ENCODE measurements at places on chromosomes 3 and 15.
A peak's percentile ranks its signal among the peaks of the same experiment; 100 is the strongest.

DNA sequence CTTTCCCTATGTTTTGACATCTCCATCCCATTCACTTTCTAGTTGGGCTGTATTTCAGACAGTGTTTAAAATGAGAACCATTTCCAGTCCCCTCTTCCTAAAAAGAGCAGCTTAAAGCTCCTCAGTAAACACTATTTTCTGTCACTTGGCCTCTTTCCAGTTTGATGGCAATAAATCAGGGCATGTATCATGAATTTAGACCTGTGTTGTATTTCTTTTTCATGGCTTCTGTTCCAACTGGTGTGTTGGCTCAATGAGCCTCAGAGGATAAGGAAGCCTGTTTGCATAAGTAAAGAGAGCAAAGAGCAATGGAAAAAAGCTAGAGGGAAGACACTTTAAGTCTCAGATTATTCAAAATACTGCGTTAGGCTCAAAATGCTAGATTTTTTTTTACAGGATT, 7.2 kb downstream of the CCDC80 start:
- DNase-seq = peak; percentile 49

GRCh38 chr15:81161851-81162250, 27.8 kb downstream of the CFAP161 start:
- no peak for DNase-seq

DNA sequence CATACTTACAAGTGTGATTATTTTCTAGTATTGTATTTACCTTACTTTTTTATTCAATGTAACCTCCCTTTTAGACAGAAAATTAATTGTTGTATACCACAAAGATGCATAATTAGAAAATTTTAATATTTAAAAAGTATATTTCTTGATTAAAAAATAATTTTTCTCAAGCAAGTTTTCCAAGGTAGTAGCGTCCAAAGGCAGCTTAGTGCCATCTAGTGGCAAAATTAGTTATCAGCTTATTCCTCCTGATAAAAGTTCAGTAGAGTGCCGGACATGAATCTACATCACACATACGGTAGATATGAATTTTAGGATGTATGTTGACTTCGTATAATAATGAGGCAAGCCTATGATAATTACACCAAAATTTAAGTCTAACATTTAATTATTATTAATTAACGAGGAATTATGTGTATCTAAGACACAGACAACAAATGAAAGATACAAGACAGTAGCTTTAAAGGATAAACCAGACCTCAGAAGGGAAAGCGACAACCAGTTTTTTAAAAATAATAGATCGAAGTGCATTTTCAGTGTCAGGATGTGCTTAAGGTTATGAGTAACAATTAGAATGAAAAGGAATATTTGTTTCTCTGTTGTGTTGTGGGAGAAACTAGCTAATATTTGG, 405.9 kb downstream of the ROBO1 start:
- peak; percentile 48 for DNase-seq

DNA sequence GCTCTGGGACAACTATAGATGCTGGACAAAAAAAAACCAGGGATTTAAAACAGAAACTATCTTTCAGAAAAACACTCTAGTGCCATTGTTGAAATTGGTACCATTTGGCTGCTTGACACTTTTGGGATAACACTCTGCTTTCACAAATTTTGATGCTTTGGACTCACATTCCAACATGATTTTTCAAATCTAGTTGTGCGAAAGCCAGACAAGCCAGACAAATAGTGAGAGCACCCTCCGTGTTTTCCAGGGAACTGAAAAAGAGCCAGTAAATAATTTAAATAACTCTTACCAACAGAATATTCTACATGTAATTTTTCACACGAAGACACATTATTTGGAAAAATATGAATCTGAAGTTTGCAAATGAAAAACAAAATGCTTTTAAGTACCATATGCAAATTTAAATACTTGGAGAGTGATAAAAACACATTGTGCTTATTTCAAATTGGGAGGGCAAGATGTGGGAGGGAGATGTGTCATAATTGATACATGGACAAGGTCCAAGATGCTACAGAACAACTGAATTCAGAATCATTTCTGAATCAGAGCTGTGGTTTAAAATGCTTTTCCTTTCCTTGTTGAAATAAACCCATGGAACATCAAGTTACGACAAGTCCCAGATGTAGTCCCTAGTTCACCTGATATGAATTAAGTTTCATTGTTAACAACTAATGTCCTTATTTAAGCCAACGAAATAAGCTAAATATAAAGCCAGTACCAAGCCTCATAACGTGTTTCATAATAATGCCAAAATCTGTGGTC, 144.2 kb upstream of the SOX2 start:
- no peak for DNase-seq

DNA sequence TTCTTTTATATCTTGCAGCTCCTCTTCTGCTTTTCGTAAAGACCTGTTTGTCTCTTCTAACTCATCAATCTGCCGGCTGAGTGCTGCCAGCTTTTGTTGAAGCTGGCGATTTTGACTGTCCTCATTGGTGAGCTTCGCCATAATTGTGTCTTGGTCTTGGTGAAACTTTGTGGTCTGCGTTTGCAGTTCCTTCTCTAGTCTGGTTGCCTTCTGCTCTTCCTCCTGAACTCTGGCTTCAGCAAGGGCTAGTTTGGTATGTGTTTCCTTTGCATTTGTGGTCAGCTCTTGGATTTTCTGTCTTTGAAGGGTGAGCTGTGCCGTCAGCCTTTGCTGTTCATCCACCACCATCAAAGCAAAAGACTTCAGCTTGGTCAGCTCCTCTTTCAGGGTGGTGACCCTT, 32.9 kb downstream of the CMSS1 start:
- DNase-seq = no peak

DNA sequence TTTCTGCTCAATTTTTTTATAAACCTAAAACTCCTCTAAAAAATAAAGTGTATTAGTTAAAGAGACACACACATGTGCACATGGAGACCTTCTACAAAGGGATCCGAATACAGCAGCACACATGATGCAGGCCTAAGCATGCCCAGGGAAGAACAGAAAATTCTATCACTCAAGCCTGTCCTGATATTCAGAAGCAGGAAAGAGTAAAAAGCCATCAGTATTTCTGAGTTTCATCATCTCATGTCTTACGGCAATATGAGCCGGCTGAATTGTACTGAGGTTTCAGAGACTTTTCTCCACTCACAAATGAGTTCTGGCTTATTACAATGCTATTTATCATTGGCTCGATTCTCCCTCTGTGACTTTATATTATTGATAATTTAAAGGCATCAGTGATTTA, 97.5 kb downstream of the CADPS start:
- DNase-seq = no peak

- DNase-seq = peak; percentile 20
These were observed 848 bp upstream of the CADPS start for GRCh38 chr3:62876064-62876463.

GRCh38 chr3:56971261-56971660, 89.2 kb upstream of the SPATA12 start:
- DNase-seq = no peak

- no peak for DNase-seq
These were observed 68.5 kb upstream of the SLC2A2 start for GRCh38 chr3:171095063-171095462.

DNA sequence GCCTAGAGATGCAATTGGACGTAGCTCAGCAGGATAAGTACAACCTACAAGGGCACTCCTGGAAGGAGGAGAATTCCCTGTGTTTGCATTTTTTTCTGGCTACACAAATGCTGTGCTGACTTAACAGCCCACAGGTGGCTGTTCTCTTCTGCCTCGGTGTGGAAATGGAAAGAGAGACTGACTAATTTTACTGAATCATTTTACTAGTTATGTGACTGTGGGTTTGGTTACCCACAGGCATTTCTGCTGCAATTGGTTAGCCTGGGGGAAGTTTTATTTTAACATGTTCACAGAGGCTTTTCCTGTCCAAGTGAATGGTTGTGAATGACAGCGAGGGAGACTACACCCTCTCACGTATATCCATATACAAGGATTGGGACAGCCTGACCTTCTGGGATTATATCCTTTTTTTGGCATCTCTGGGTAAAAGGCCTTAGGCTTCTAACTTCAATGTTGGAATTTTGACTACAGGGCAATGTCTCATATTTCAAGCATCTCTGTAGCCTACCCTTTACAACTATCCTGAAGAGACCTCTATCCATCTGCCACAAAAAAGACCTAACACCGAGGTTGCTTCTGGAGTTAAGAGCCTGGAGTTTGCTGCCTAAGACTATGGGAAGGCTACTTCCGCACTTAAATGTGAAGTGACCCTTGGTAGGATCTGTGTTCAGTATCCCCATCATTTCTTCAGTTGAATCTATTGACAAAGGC, 67.2 kb upstream of the TP63 start:
- no peak for DNase-seq

DNA sequence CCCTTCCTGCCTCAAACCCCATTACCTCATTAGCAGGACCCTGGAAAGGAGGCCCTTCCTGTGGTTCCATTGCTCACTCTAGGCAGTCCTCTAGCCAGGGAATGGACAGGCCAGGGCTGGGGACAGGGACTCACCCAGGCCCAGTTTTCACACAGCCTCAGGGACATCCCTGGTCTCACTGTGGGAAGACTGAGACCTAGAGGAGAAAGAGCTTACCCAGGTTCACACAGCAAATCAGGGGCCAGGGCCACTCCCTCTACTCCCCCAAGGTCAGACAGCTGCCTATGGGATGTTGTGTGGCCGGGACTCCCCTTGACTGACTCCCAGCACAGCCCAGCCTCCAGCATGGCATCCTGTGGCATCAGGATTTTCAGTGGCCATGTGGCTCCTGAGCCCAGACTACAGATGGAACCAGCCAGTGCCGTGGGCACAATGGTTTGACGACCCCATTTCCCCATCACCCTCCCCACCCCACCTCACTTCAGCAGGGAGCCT, 49.3 kb downstream of the ADAMTS7 start:
- no peak for DNase-seq

GRCh38 chr3:81695302-81695701, 66.1 kb downstream of the GBE1 start:
- DNase-seq = no peak

DNA sequence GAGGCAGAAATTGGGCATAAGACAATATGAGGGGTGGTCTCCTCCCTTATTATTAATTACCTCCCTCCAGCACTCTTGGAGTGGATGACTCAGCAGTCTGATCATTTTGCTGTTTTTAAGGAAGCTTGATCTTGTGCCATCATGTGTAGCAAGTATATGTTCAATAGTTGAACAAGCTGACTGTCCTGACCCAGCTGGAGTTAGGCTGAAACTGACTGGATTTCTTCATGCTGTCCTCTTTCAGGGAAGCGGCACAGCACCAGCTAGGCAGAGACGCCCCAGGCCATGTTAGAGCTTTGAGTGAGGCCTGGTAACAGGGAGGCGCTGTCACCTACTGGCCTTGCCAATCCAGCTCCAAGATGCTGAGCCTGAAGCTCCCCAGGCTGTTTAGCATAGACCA, 54.4 kb upstream of the KIF23 start:
- no peak for DNase-seq

DNA sequence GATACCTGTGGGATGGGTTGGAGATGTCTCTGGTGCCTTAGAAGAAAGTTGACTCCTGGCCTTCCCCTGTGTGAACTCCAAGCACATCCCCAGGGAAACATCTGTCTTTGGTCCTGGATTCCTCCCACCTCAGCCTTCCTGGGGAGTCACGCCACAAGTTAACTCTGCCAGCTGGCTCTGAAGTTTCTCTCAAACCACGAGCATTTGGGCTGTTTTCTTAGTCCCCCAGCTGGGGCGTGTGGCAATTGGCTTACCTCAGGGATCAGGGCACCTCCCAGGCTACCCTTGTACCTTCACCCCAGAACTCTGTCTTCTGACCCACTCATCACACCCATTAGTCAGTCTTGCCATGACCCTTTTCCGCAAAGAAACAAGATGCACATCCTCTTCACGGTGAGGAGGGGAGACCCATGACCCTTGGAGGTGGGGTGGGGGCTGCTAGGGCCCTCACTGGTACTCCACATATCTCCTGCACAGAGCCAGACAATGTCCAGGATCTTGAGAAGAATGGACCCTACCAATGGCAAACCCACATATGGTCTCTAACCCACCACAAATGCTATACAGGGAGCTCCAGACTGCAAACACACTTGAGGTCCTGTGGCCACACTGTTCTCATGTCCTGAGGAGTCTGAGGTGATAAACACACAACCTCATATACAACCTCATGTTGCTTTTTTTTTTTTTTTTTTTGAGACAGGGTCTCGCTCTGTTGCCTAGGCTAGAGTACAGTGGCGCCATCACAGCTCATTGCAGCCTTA, 3.9 kb downstream of the NEIL1 start:
- no peak for DNase-seq

DNA sequence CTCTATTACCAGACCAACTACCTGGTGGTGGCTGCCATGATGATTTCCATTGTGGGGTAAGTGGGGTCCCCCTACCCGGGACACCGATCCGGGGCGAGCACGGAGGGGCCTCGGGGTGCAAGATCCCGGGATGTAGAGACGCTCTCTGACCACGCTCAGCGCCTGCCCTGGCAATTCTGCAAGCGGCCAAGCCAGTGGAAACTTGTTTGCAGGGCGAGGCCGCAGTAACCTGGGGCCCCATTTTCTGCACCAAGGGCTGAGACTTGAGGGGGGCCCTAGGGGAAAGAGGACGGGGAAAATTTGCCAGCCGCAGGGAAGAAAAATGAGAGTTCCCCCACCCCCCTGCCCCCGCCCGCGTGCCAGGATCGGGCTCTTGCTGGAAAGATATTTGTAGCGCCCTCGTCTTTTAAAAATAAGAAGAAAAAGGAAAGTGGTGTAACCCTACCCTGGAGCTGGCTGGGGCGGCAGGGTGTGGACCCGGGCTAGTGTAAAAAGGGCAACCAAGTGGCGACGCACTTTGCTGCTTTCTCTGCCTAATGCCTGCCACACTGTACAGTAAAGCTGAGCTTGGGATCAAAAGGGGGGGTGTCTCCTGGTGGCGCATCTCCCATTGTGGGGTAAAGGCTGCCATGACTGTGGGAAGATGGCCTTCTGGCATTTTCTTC, 563 bp downstream of the ARL6IP5 start:
- DNase-seq = peak; percentile 2

GRCh38 chr15:94403331-94403730, 172.0 kb downstream of the MCTP2 start:
- no peak for DNase-seq

- DNase-seq = no peak
These were observed 39.3 kb upstream of the PPP4R2 start for GRCh38 chr3:72957297-72957696.

DNA sequence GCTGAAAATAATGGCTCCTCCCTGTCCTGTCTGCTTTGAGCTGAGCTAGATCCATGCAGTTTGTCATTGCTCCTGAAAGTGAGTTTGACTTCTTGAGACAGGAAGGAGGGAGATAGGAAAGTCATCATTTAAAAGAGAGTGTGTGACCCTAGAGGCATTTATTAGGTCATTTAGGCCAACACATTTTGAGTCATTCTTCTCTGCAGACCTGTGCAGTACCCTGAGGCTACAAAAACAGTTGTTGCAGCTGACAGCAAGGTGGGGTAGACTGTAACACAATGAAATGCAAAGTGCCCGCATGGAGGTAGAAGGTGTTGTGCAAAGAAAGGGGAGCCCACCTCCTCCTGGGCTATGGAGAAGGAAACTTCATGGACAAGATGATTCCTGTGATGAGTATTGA, 102.8 kb upstream of the PFN2 start:
- DNase-seq = no peak

Data from NCI-H345 (cell line).